ENCODE measurements at places on chromosomes 5 and 9. TPM values are rescaled to one million over a fixed set of nuclear protein-coding genes. Genes with fewer than 3 reads are reported as not detected.

Gene DND1
- total RNA-seq, result 0.22 TPM

DNA sequence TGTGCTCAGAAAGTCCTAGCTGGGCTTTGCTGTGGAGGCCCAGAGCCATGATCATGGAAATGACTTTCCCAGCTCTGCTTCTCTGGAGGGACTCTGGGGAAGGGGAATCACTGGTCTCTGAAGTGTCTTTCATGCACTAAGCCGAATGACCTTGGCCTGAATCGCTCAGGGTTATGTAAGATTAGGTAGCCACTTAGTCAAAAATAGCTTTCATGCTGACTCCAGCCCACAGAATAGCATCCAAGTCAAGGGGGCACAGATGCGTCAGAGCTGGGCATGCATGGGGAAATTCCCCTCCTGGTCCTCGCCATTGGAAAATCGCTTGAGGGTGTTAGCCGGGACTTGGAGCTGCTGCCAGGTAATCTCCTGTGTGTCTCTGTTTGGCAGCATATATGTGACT lies 36.1 kb upstream of the PPARGC1B start:
- DNase-seq, result no peak

Gene SPINK6
- total RNA-seq, result not detected

Gene CXCL14
- 1.3 TPM for total RNA-seq

Gene RAI14
- total RNA-seq, result 120 TPM

- no peak for DNase-seq
Measured at GRCh38 chr9:96256800-96257199, 45.2 kb downstream of the HSD17B3 start.

- DNase-seq, result no peak
Measured at GRCh38 chr5:160968480-160968879, 116.5 kb upstream of the ATP10B start.

Gene BTNL3
- not detected for total RNA-seq

Gene NUTM2G
- not detected for total RNA-seq

- no peak for DNase-seq
Measured at GRCh38 chr9:125985998-125986655, 239.0 kb downstream of the PBX3 start.

Gene MOB3B
- total RNA-seq, result not detected

DNA sequence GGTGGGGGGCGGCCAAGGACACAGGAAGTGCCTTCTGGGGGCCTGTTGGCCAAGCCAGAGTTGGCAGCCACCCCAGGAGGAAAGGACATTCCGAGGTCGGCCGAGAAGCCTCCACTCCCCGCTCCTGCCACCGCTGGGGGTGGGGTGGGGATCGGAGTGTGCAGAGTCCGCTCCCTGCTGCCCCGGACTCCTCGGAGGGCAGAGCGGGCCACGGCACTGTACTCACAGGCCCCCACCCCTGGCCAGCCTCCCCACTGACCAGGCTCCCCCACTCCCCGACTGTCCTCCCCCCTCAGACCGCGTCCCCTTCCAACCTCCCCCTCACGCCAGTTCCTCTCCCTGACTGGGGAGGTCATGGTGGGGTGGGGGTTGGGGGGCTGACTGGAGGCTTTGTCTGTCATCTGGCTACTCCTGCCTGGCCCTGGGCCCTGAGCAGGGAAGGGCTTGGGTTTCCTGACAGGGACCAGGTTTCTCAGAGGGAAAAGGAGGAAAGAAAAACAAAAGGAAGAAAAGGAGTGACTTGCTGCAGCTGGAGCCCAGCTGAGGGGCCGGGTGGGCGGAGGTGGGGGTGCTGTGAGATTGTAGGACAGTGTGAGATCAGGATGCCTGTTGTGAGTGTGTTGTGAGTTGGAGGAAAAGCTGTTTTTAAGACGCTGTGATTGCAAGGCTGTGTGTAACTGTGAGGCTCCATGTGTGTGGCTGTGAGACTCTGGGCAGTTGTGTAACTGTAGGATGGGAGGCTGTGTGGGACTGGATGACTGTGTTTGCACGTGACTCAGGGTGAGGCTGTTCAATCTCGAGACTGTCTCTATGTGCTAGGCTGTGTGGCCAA lies 29.7 kb downstream of the CNTFR start:
- DNase-seq, result peak; percentile 81

Gene CA9
- total RNA-seq, result 3.4 TPM

Gene CDC20B
- total RNA-seq, result not detected

DNA sequence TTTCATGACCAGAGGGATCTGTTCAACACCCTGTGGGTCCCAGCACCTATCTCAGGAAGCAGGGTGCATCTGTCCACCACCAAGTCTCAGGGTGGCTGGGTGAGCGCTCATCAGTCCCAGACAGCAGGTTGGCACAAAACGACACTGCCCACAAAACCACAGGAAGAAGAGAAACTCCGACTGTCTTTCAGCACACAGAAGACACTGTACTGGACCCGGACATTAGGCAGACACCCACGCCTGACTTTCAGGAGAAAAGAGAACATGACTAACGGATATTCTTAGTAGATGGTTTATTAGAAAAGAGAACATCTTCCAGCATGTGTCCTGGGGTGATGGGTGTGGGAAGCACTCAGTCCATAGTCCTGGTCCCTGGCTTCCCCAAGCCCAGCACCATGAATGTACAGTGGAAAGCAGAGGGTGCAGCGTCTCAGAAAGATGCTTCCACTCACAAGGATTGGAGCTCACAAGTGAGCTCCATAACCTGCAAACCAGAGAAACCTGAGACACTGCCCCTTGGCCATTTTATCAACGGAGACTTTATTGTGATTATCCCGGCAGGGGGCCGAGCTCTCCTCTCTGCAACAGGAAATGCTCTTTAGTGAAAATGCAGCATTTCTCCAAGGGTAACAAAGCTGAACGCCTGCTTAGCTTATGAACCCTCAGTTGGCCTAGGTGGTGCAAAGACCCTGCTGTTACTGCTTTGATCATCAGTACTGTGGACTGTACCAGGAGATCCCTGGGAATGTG lies 35.8 kb upstream of the LCP2 start:
- DNase-seq, result peak; percentile 35

Gene PCDHGC4
- total RNA-seq, result 0.54 TPM

Gene ENG
- 57.4 TPM for total RNA-seq

- DNase-seq, result peak; percentile 30
Measured at GRCh38 chr5:168019143-168019542, 272.3 kb upstream of the WWC1 start.

GRCh38 chr5:17147617-17148016 lies 69.8 kb upstream of the BASP1 start:
- DNase-seq, result no peak

DNA sequence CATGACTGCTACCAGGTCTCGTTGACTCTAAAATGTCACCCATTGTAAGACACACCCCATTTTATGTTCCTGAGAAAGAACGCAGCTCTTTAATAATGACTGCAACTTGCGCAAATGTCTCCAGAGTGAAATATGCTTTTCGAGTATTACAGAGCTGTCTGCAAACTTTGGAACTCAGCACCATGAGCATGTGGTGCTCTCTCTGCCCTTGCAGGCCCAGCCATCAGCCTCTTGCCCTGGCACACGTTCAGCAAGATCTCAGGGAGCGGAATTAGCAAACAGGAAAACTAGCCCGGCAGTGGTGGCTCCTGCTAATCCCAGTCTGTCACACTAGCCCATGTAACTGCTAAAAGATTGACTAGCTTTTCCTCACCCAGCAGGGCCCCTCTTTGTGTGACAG lies 114.5 kb upstream of the SLC1A3 start:
- no peak for DNase-seq

DNA sequence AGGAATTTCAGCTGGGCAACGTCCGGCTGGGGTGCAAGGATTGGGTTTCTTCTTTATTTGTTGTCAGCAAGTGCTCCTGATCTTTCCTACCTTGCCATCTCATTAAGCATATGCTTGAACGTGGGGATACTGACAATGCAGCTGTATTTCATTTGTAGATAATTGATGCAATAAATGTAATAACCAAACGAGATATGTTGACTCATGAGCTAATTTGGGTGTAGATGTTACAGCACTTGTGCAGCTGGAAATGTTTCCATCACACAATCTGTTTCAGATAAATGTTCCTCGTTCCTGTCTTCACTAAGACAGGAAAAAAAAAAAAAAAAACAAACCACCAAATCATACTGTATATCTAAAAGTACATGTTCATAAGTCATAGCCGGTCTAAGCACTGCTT lies 123.8 kb downstream of the DMRT2 start:
- peak; percentile 40 for DNase-seq

Gene ZNF483
- total RNA-seq, result 0.25 TPM

- DNase-seq, result no peak
Measured at GRCh38 chr9:93058355-93059010, at the start of gene SUSD3. Gene SUSD3, plus strand, starts transcription at chr9:93058701. Its CDS starts 42 bp downstream, at chr9:93058743.

- no peak for DNase-seq
Measured at GRCh38 chr5:93954421-93955069, 213.1 kb upstream of the POU5F2 start.

GRCh38 chr9:36100532-36100931 lies 36.0 kb upstream of the GLIPR2 start:
- DNase-seq, result peak; percentile 50

DNA sequence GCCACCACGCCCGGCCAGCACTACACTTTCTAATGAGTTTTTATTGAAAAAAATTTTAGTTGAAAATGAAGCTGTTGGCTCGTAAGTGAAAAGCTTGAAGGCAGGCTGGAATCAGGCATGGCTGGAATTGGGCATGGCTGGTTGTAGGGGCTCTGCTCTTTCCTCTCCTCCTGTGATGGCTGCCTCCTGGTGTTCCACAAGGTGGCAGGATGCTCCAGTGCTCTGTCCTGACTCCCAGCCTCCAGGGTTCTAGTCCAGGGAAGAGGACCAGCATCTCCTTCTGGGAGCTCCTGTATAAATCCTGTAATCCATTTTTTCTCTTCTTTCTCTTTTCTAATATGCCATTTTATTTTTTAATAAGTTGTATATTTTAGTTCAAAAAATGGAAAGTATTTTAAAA lies 57.2 kb upstream of the DHFR start:
- peak; percentile 39 for DNase-seq

- no peak for DNase-seq
Measured at GRCh38 chr9:108479989-108480652, 375.7 kb downstream of the ACTL7B start.

GRCh38 chr9:70556771-70557170 lies 142.3 kb upstream of the KLF9 start:
- DNase-seq, result no peak

Gene MEIKIN
- total RNA-seq, result not detected

DNA sequence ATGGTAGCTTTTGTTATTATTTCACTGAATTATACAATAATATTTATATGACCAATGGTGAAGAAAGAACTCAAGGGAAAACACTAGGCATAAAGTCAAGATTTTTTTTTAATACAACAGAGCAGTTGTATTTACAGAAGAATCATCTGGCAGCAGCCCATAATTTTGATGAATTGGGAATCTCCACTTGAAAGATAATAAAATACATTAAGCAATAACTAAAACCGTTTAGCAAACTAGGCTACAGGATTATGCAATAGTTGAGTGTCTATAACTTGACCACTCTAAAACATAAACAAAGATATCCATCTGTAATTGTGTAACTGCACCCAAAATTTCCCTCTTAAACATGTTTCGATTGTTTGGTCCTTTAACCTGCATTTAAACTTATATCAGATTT lies 80.8 kb downstream of the SNCAIP start:
- DNase-seq, result peak; percentile 17

Gene PLK2
- total RNA-seq, result 92.3 TPM

Gene ALDH7A1
- 41.3 TPM for total RNA-seq

DNA sequence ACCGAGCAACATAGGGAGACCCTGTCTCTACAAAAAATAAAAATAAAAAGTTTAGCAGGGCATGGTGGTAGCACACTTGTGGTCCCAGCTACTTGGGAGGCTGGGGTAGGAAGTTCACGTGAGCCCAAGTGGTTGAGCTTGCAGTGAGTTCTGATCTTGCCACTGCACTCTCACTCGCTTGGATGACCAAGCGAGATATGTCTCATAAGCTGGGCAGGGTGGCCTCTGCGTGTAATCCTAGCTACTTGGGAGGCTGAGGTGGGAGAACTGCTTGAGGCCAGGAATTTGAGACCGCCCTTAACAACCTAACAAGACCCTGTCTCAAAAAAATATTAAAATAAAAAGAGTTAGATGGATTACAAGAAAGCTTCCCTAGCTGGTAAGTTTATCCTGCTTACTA lies 32.5 kb downstream of the RASA1 start:
- DNase-seq, result no peak

- peak; percentile 70 for DNase-seq
Measured at GRCh38 chr9:125241863-125242739, 958 bp upstream of the HSPA5 start.

Gene RANBP17
- total RNA-seq, result 3.8 TPM

Gene CACNA1B
- not detected for total RNA-seq

GRCh38 chr9:3525096-3525835 lies 535 bp downstream of the RFX3 start:
- DNase-seq, result peak; percentile 59

Gene TAF7
- total RNA-seq, result 65.9 TPM

- DNase-seq, result peak; percentile 17
Measured at GRCh38 chr5:148778882-148779281, 47.5 kb upstream of the ADRB2 start.

Gene F2RL2
- not detected for total RNA-seq

- DNase-seq, result no peak
Measured at GRCh38 chr5:115428676-115429075, 115.9 kb downstream of the FEM1C start.

DNA sequence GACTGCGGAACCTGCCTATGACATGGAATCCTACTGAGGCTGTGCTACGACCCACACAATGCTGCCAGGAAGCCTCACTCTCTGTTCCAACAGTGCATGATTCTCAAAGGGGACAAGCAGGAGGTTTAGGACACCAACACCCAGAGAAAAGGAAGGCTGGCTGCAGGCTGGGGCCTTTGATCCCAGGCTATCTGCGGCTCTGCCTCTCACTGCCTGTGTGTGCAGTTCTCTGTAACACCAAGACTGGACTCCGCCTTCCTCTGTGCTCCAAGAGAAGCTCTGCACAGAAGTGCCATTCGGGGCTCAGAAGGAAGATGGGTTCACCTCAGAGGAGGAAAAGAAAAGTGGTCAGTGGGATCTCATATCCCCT lies 20.5 kb downstream of the ANKH start:
- DNase-seq, result no peak

Gene TSSK1B
- not detected for total RNA-seq

Measured in GM23248 (cell line).